ENCODE measurements at places on chromosomes 6 and 20. TPM values are rescaled to one million over a fixed set of nuclear protein-coding genes. Genes with fewer than 3 reads are reported as not detected.

Gene LAMA2
- 3.0 TPM for total RNA-seq

Gene PPP1R14C
- 0.44 TPM for total RNA-seq

Gene SDC4
- total RNA-seq = 25.5 TPM

Gene APCDD1L
- total RNA-seq = not detected

Gene IL17A
- total RNA-seq = not detected

DNA sequence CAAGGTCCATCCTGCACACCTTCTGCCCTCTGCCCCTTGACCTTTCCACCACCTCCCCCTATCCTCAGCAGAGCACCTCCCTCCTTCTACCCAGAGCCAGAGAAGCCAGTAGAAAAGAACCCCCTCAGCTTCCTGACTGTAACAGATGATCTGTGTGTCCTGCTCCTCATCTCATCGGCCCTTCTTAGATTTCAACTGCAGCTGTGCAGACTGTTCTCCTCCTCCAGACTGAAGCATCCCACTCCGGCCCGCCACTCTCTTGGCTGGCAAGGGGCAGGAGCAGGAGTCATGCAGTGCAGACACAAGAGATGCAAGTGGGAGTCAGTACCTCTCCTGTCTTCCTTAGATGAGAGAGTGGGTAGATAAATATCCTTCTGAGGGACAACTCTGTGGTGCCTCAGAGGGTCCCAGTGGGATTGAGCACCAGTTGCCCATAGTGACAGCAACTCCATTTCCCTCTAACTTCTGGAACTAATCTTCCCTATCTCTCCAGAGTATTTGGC lies 163.5 kb upstream of the MLN start:
- no peak for DNase-seq
- H3K4me3 ChIP-seq = no peak overlapping the region
- H3K36me3 ChIP-seq = no peaks in the 10 kb centered on the region

- H3K27ac ChIP-seq = no peak overlapping the region
- H3K27me3 ChIP-seq = peaks cover 64% of the 10 kb centered on the region
- peak overlapping the region; percentile 11 for H3K4me3 ChIP-seq
Measured at GRCh38 chr20:63178889-63179686, 36.8 kb downstream of the YTHDF1 start.

GRCh38 chr6:52664991-52665686 lies 5.8 kb upstream of the TMEM14A start:
- no peak overlapping the region for H3K27ac ChIP-seq
- no peaks in the 10 kb centered on the region for H3K4me1 ChIP-seq
- no peaks in the 10 kb centered on the region for H3K27me3 ChIP-seq
- DNase-seq = no peak

GRCh38 chr20:63711085-63711645 lies 3.3 kb downstream of the ZGPAT start:
- peaks cover 30% of the 10 kb centered on the region for H3K4me1 ChIP-seq
- H3K27ac ChIP-seq = no peak overlapping the region
- no peak overlapping the region for H3K4me3 ChIP-seq
- no peak for DNase-seq

- H3K4me1 ChIP-seq = peaks cover 8% of the 10 kb centered on the region
- H3K36me3 ChIP-seq = no peaks in the 10 kb centered on the region
Measured at GRCh38 chr6:33018904-33019303, 9.5 kb upstream of the HLA-DOA start.

DNA sequence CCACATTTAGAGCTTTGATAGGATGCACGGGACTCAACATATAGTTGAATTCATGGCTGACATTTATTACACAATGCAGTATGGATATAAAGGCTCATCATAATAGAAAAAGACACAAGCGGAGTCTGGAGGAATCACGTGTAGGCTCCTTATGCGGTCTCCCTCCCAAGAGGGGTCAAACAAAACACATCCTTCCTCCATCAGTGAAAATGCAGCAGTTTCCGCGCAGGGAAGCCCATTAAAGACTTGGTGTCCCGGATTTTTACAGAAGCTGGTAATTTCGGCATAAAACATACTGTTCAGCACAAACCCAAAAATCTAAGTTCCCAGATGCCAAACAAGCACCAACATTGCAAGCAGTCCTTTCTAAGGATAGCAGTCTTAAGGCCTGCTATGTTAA lies 1.1 kb downstream of the USP45 start:
- peaks cover 12% of the 10 kb centered on the region for H3K36me3 ChIP-seq
- H3K27me3 ChIP-seq = no peaks in the 10 kb centered on the region
- no peak for DNase-seq
- H3K4me3 ChIP-seq = peak overlapping the region; percentile 92
- peak overlapping the region; percentile 6 for H3K27ac ChIP-seq

DNA sequence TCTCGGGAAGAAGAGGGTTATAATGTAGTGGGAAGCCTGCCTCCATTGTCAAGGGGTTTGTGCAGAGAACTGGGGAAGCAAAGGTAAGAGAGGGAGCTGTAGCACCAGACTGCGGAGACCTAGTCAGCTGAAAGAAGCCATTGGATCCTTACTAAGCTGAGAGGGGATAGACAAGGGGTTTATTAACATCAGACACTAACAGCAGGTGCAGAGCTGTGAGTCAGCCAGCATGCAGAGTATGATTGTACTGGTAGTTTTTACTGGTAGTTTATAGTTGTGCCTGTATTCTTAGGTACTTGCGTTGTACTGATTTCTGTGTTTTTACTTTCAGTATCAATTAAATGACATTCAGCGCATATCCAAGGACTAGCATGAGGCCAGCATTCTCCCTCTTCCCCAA lies 17.8 kb upstream of the COL19A1 start:
- H3K27me3 ChIP-seq = peaks cover 33% of the 10 kb centered on the region
- peaks cover 6% of the 10 kb centered on the region for H3K36me3 ChIP-seq
- H3K4me3 ChIP-seq = no peak overlapping the region
- no peaks in the 10 kb centered on the region for H3K4me1 ChIP-seq
- H3K27ac ChIP-seq = no peak overlapping the region

DNA sequence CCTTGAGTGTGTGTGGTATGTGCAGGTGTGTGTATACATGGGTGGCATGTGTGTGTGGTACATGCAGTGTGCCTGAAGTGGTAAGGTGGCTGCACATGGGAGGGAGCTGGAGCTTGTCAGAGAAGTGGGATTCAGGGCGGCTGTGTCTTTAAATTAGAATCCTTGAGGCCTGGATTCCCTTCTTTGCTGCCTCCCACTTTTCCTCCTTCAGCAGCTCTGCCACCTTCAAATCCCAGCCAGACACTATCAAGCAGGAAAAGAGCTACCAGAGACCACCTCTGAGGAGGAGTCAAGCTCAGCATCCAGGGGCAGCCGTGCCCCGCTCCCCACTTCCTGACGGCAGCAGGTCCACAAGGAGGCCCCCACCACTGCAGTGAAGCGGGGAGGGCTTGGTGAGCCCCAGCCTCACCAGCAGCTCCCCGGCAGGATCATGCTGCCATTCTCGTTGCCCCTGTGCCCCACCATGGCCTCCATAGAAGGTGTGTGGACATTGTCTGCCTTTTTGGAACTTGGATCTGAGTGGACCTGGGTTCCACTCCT lies 131.0 kb upstream of the MLN start:
- no peaks in the 10 kb centered on the region for H3K27me3 ChIP-seq
- H3K4me3 ChIP-seq = no peak overlapping the region
- H3K27ac ChIP-seq = no peak overlapping the region
- peaks cover 5% of the 10 kb centered on the region for H3K4me1 ChIP-seq
- no peaks in the 10 kb centered on the region for H3K36me3 ChIP-seq

GRCh38 chr20:11972478-11972877 lies 54.8 kb downstream of the BTBD3 start:
- DNase-seq = no peak
- H3K27me3 ChIP-seq = no peaks in the 10 kb centered on the region
- H3K36me3 ChIP-seq = no peaks in the 10 kb centered on the region
- no peak overlapping the region for H3K4me3 ChIP-seq

DNA sequence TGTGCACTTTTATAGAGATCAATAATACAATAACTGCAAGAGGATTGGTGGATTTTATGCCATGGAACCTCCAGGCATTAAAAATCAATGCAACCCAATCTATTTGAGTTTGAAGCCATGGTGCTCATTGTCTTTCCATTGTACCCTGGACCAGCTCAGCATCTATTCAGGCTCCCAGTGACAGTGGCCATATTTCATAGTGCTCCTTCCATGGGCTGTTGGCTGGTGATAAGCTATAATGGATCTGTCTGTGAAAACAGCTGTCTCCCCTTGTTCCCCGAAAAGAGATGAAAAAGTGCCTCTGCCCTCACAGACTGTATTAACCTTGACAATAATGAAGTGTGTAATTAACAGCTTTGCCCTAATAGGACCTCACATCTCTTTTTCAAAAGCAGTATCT lies 74.3 kb downstream of the LAMP5 start:
- no peaks in the 10 kb centered on the region for H3K36me3 ChIP-seq
- no peak overlapping the region for H3K4me3 ChIP-seq
- H3K27me3 ChIP-seq = peaks cover 6% of the 10 kb centered on the region
- no peaks in the 10 kb centered on the region for H3K4me1 ChIP-seq
- DNase-seq = no peak
- no peak overlapping the region for H3K27ac ChIP-seq

DNA sequence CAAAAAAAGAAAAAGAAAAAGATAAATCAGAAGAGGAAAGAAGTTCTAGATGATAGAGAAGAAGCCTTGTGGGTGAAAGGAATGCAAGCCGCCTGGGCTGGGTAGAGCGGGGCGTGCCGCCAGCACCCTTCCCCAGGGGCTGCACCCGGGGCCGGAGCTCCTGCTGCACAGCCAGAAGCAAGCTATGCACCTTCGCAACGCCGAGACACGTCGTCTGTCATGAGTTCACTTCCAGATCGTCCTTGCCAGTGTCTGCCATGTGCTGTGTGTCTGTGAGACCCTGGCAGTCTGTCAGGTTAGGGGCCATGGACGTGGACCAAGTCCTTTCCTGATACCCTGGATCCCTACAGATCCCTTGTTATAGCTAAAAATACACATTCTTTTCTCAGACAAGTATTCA lies 25.5 kb upstream of the ADRM1 start:
- no peaks in the 10 kb centered on the region for H3K27me3 ChIP-seq
- no peaks in the 10 kb centered on the region for H3K4me1 ChIP-seq
- peaks cover 1% of the 10 kb centered on the region for H3K36me3 ChIP-seq
- H3K27ac ChIP-seq = no peak overlapping the region
